Stimulated activated CD8-positive, alpha-beta memory T cell treated with anti-CD3 and anti-CD28 coated beads, Interleukin-4, amount 100 ng/mL, for 1 hour (primary cell): ENCODE measurements at places on chromosomes 11 and 22.

- no peak for DNase-seq
These were observed 20.2 kb upstream of the LRRC32 start for GRCh38 chr11:76690736-76691135.

DNA sequence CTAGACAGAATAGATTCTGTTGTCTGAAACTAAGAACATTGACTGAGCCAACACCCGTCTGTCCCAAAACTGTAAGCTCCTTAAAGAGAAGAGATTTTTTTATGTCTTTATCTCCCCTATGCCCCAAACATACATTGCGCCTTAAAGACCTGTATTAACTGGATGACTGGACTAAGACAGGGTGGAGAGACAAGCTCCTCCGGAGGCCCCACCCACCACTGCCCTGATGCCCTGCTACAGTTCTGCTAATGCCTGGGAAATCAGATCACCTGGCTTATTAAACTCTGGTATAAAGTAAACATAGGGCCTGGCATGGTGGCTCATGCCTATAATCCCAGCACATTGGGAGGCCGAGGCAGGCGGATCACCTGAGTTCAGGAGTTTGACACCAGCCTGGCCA lies 203.7 kb downstream of the TENM4 start:
- DNase-seq: no peak

DNA sequence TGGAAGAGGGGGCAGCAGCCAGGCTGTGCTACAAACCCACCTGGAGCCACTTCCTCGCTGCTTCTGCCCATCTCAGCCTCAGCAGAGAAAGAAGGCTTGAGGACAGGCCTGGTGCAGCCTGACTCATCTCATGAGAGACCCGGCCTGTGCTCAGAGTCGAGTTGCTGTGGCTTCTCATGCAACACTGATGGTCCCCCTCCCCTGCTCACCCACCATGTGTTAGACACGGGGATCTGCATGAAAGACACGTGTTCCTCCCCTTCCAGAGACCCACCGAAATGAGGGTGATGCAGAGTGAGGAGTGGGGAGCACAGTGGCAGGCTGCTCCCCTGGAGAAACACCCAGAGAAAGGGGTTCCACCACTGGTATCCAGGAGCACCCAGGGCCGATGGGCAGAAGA lies 15.0 kb downstream of the RTN4R start:
- no peak for DNase-seq

GRCh38 chr11:33931067-33931466 lies 39.2 kb upstream of the LMO2 start:
- DNase-seq: no peak

- DNase-seq: no peak
These were observed 17.3 kb upstream of the FGF19 start for GRCh38 chr11:69721106-69721505.

- DNase-seq: no peak
These were observed 100.5 kb downstream of the DSCAML1 start for GRCh38 chr11:117696540-117696939.

DNA sequence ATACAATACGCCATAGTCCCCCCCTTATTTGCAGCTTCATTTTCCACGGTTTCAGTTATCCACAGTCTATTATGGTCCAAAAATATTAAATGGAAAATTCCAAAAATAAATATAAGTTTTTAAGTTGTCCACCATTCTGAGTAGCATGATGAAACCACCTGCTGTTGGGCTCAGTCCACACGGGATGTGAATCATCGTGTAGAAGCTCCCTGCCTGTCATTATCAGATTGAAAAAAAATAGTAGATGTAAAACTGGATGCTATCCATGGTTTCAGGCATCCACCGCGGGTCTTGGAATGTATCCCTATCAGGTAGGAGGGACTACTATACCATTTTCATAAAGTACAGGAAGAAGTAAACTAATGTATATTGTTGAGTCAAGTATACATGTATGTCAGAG lies 127.4 kb downstream of the TTC17 start:
- no peak for DNase-seq

DNA sequence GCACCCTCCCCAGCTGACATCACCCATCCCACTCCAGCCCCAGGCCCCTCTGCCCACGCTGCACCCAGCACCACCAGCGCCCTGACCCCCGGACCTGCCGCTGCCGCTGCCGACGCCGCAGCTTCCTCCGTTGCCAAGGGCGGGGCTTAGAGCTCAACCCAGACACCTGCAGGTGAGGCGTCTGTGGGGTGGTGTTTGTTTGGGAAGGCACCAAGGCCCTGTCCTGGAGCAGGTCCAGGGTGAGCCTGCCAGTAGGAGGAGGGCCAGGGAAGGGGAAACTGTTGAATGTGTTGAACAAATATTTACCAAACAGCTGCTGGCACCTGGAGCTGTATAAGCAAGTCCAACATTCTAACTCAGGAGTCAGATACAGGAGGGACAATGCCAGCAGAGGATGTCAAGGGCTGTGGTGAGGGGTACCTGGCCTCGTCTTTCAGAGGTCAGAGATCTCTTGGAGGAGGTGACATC lies 3.1 kb downstream of the VEGFB start:
- no peak for DNase-seq

DNA sequence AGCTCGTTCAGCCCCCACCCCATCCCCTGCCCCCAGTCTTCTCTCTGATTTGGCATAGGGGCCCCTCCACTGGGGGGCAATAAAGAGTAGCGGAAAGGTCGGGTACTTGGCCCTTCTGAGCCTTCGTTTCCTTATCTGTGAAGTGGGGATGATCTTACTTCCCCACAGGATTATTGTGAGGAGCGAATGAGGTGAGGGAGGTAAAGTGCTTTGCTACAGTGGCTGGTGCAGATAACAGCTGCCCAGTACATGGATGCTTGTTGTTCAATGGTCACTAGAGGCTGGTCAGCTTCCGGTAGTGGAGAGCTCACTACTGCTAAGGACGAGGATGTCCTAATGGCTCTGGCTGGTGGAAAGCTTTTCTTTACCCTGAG lies 101.2 kb downstream of the CEP164 start:
- DNase-seq: no peak

DNA sequence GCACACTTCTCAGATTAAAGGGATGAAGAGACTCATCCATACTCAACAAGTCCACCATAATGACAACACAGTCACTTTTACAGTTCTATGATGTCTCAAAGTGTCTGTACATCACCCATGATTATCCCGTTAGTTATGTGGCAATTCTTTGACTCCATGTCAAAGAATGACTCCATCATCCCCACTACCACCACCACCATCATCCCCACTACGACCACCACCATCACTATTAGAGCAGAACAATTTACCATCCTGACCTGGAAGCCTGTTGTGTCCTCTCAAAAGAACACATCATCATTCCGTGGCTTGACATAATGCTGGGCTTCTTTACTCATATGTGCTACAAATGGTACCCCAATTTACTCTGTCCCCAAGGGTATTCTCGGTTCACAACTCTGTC lies 13.7 kb downstream of the PRR5L start:
- DNase-seq: no peak

DNA sequence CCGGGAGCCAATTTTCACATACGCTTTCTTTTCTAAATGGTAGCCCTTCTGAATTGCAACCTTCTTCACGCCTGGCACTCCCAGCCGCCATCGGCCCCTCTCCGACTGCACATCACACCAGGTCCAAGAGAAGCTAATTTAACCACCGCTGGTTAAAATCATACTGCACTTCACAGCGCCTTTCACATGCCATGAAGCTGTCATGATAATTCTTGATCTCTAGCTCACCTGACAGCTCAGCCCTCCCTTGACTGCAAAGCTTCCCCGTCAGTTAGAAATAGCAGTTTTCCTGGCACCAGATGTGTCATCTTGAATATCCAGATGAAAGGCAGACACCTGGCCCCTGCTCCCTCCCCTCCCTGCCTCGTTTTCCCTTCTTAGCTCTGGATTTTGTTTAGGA lies 101.4 kb downstream of the ARL14EP start:
- DNase-seq: no peak

GRCh38 chr11:47766509-47767227 lies 473 bp downstream of the FNBP4 start:
- peak; percentile 52 for DNase-seq

DNA sequence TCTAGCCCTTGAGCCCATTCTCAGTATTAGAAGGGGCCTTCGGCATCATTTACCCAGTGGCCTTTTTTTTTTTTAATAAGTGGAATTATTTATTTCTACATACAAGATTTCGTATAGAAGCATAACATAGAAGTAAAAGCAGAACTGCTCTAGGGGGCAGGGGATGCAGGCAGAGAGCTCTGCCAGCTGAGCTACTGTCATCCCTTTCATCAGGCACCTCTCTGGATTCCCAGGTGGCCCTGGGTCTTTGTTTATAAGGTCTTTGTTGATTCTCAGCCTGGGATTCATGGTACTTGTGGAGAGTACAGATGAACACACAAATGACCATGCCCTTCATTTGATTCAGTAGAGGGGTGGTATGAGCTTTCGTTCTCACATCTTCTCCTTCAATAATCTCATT lies 66.4 kb downstream of the GAB2 start:
- DNase-seq: no peak

- DNase-seq: no peak
These were observed 31.0 kb downstream of the TOB2 start for GRCh38 chr22:41415554-41415953.

DNA sequence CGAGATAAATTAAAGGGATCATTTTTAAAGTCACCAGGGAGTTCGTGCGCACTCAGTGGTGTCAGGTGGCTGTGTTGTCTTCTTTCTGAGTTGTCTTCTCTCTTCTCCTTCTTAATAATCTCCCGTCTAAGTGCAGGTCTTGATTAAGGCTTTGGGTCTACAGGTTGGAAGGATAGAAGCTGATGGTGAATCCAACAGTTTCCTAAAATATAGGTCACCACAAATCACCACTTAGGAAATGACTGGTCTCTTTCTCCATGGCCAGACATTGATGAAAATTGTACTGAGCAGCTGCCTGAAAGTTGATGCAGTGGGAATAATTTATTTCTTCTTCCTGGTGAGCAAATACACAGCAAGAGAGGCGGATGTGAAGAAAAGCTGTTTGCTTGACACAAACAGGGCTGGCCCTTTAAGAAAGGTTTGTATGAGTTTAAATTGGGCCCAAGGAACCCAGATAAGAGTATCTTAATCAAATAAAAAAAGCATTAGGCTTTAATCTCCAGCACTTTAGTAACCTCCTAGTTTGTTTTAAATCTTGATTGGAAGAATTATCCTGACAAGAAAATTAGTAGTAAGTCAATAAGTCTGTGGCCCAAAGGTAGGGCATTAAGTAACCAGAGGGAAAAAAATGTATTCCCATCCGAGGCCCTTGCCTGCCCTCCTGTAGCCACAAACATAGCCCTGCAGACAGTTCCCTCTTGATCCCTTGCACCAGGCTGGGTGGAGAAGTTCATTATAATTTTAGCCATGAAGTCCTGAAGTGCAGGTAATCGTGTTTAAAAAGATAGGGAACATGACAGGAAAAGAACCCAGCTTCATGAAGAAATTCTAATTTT lies 245.8 kb downstream of the KIRREL3 start:
- no peak for DNase-seq

- DNase-seq: no peak
These were observed 89.3 kb downstream of the MPPED1 start for GRCh38 chr22:43500792-43501785.

DNA sequence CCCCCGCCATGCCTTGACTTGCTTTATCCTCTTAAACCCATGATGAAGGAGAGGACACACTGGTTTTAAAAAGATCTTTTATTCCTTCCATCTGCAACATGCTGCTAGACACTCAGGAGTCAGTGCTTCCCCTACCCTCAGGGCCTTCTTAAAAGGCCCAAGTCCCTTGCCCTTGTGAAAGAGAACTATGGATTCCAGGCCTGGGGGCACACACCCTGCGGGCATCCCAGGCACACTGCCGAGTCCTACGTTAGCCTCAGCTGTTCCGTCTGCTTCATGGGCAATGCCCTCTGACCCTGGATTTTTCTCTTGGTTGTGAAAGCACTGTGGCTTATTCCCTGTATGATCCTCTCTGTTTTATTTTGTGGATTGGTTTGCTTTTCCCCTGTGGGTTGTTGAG lies 35.1 kb upstream of the RAB1B start:
- no peak for DNase-seq

GRCh38 chr11:41320238-41320637 lies 139.2 kb downstream of the LRRC4C start:
- DNase-seq: no peak

- DNase-seq: no peak
These were observed 187.8 kb downstream of the HIPK3 start for GRCh38 chr11:33444835-33445594.

DNA sequence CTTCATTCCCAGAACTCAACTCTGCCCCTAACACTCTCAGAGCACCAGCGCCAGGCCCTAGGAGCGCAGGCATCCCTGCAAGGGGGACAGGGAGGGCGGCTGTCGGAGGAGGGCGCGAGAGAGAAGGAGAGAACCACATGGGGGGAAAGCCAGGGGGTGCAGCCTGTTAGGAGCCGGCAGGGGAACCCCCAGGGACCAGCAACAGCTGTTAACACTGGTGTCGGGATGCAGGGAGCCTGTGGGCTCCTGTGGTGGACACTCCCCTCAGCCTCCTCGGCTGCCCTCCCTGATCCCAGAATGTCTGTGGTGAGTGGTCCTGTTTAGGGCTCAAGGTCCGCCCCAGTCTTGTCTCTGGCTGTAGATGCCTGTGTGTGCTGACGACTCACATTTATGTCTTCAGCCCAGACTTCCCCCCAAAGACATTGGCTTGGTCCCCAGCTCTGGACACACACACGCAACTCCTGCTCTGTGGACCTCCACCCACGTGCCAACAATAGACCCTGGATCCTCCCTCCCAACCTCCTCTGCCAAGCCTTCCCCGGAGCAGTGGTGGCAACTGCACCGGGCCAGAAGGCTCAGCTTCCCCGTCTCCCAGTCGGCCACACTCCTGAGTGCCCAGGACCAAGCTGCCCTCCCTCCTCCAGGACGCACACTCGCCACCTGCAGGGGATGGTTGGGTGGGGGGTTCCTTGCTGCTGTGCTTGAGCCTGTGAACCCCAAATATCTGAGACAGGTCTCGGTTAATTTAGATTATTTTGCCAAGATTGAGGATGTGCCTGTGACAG lies 817 bp upstream of the IFITM5 start:
- DNase-seq: no peak

DNA sequence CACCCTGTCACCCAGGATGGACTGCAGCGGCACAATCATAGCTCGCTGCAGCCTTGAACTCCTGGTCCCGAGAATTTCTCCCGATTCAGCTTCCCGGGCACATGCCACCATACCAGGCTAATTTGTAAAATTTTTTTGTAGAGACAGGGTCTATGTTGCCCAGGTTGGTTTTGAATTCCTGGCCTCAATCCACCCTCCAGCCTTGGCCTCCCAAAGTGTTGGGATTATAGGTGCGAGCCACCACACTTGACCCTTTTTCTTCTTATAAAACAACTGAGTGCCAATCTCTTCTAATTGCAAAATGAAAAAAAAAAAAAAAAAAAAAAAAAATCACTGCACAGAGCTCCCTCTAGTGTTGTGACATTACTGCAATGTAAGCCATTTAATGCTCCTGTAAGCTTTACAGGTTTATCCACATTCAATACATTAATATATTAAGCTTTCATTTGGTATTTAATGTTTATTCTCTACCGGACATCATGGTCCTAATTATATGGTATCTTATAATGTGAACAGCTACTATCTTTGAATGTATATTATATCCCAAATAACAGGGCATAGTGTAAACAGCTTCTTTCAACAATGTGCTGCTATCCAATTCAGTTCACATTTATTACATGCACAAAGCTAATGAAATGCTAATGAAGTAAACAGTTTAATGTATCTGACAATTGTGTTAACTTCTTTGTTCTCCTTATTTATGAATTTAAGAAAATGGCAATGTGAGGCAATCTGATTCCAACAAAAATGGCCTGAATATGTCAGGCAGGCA lies 44.6 kb downstream of the COPB1 start:
- DNase-seq: no peak

GRCh38 chr22:27676545-27677213 lies 124.9 kb downstream of the MN1 start:
- no peak for DNase-seq
